ENCODE measurements at places on chromosomes 7 and 10.

- no peak for DNase-seq
Measured at GRCh38 chr10:26474026-26474425, 35.9 kb downstream of the APBB1IP start.

- DNase-seq = no peak
Measured at GRCh38 chr7:155531681-155532080, 14.7 kb downstream of the CNPY1 start.

GRCh38 chr10:75957314-75958120, 526.1 kb downstream of the LRMDA start:
- no peak for DNase-seq

DNA sequence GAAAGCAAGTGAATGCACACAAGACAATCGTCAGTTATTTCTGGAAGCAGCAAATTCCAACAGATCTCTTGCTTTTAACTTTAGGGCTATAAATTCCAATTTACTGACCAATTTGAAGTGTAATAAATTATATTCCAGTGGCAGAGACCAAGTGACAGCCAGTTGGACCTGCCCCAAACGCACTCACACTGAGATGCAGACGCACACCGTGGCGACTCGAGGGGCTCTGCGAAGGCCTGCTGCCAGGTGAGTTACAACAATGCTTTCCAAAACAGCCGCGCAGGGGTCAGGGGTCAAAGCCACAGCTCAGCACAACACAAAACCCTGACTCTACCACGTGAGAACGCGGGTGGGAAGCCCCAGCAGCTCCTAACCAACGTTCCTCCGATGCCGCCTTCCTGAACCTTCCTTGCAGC, 97.4 kb downstream of the ZRANB1 start:
- no peak for DNase-seq

DNA sequence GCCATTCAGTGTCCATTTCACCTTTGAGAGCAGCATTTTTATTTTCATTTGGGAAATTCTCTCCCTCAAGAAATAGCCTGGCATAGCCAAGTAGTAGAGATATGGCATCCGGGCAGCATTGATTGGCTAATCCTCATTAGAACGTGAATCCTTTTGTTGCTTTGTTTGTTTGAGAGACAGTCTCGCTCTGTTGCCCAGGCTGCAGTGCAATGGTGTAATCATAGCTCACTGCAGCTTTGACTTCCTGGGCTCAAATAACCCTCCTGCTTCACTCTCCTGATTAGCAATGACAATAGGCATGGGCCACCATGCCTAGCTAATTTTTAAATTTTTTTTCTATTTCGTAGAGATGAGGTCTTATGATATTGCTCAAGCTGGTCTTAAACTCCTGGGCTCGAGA, 1174.9 kb upstream of the AUTS2 start:
- DNase-seq = no peak

DNA sequence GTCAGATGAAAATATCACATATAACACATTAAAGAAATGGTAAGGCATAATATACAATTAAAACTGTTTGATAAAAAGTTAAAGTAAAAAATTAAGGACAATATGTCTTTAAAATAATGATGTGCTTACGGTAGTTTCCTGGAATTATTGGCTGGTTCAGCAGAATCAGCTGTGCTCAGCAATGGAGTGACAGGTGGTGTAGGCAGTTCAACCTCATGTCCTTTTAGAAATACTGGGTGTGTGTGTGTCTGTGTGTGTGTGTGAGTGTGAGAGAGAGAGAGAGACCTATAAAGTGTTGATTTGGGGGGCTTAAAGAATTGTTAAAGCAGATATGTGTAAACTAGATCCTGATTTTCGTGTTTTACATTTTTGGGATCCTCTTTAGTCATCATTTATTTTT, 141.2 kb downstream of the ADAM22 start:
- DNase-seq = no peak

DNA sequence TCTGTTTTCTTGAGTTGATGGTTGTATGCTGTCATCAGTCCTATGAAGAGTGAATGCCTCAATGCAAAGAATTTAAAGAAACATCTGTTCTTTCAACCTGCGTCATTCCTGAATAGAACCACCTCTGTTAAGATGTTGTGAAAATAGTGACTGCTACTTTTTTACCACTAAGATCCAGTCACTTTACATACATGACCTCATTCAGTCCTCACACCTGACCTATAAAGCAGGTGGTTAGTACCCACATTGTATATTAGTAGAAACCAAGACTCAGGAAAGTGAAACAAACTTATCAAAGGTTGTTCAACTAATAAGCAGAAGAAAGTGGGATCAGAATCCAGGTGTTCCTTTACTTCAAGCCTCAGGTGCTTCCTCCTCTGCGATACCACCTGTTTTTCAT, 64.8 kb downstream of the ITGB8 start:
- no peak for DNase-seq

DNA sequence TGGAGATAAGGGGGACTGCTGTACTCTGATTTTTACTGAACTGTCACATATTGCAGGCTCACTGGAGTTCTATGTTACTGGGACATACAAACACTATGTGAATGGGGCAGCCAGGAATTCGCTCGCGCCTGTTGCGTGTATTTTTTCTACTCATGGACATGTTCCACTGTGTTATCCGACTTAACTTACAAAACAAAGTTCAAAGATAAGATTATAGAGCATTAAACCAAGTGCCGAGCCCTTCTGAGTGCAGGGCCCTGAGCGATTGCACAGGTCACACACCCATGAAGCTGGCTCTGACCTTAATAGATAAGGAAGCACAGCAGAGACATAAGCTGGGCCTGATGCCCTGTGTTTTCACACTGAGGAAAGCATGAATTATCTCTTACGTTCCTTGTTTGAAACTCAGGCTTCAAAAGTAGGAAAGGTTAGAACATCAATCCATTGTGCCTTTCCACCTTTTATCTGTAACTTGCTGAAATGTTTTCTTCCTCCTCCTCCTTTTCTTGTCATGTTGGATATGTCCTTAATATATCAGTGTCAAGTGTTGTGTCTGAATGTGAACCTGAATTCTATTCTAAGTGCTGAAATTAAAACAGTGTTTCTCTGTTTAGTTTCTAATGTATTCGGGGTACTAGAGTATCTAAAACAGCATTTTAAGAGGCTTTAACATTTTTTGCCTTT, 273.8 kb downstream of the AUTS2 start:
- DNase-seq = no peak

GRCh38 chr7:151992375-151992774, 33.1 kb upstream of the GALNT11 start:
- peak; percentile 47 for DNase-seq

GRCh38 chr10:54708591-54708990, 92.4 kb downstream of the PCDH15 start:
- no peak for DNase-seq

- DNase-seq = no peak
Measured at GRCh38 chr7:25326501-25327156, 98.3 kb upstream of the NPVF start.

GRCh38 chr7:42709284-42709683, 202.6 kb downstream of the C7orf25 start:
- DNase-seq = no peak

DNA sequence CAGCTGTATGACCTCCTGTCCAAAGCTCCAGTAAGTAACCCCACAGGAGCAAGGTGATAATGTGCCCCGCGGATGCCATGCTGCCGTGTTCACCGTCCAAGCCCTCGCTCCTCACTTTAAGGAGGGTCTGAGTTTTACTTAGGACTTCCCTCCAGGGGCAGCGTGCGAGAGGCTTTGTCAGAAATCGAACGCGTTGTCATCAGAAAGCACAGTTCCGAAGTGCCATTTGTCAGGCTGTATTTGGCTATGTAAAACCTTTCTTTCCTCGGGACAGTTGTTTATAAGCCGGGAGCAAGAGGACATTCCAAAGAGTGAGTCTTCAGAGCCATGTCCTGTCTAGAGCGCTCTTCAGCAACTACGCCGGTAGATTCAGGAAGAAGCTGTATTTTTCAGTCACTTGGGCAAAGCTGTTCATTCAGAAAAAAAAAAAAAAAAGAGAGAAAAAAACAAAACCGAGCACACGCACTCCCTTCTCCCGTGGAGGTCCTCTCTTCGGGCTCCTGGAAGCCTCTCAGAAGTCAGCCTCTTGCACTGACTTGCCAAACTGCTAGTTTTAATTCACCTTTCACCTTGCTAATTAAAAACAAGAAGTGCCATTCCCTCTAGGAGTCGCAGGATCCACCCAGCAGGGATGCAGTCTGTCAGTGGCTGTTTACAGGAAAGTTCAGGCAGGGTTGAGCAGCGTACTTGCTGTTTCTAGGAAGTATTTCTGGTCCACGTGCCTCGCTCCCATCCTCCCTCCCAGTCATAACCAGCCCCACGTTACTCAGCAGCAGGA, at the start of gene SEMA3E:
SEMA3E (minus strand) TSS at position 676 of the 778 bp plus-strand sequence.
- DNase-seq = peak; percentile 63

GRCh38 chr10:69474742-69475432, 23.6 kb downstream of the TSPAN15 start:
- DNase-seq = no peak

DNA sequence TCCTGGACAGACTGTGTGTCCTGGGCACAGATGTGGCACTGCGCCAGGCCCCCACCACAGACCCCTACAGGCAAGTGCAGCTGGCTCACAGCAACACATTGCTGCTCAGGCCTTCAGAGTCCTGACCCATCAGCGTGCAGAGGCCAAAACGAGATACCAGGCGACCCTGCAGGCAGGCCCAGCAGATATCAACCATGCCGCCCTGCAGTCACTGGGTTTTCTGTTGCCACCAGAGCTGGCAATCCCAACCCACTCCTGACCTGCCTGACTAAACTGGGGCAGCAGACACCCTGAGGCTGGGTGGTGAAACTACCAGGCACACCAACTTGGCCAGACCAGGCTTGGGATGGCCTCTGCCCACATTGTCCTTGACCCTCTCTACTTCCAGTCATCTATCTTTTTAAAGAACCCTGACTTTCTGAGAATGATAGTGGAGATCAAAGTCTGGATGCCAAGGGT, 20.3 kb downstream of the ZCCHC24 start:
- no peak for DNase-seq

DNA sequence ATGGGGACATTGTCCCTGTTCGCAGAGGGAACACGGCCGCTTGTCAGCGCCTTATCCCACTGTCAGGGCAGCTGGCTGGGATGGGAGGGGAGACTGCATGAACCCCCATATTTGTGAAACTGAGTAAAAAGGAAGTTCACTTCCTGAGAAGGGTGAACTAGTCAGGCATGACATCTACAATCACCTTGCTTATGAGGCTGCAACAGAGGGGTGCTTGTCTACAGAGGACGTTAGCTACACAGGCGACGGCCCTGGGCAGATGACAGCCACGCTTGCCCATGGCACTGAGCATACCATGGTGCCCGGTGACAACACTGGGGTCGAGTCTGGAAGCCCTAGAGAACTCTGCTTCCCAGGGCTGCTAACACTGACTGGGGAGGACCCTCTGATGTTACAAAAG, 46.0 kb upstream of the KDM7A start:
- no peak for DNase-seq

DNA sequence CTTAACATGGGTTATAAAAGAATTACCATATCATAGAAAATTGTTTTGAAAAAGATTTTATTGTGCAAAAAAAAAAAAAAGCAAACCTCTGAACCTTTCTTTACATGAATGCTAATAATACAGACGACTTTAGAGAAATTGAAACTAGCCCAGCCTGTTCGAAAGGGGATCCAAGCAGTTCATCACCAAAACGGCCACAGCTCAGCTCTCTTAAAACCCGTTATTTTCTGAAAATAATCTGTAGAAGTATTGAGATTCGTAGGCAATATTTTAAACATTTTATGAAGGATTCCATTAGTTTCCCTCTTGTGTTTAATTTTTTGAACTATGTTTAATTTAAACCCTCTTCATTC, 9.9 kb upstream of the GSAP start:
- DNase-seq = no peak

- DNase-seq = peak; percentile 23
Measured at GRCh38 chr10:79608505-79609375, 2.0 kb upstream of the SFTPA1 start.

DNA sequence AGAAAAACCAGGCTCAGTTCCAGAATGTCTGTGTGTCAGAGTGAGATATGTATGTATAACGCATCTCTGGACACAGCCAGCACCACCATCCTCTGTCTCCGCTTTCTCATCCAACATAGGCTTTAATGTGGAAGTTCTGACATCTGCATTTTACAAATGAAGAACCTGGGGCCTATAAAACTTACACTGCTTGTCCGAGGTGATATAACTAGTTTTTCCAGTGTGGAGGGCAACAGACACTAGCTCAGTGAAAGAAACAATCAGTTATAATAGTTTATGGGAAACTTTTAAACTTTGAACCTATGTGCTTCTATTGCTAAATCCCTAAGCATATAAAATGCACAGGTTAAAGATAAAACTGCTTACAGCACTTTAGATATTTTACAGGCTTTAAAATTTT, 208.7 kb downstream of the CRPPA start:
- DNase-seq = no peak

DNA sequence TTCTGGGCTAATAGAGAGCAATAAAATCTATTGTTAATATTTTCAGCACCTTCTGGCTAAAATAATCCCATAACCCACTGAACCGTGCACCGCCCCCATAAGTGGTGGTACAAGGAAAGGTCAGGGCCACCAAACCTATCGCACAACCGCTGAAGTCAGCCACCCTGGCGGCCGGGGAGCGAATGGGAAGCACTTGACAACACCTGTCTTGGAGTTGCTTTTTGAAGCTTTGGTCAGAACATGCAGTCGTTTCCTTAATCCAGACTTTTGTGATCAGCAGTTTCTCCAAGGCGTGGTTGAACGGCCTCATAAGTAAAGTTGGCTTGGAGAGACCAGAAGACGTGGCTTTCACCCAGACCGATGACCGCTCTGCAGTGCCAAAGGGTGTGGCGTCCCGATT, 97.4 kb downstream of the DNAJB6 start:
- no peak for DNase-seq

GRCh38 chr7:91083855-91084644, 180.2 kb upstream of the FZD1 start:
- DNase-seq = no peak

DNA sequence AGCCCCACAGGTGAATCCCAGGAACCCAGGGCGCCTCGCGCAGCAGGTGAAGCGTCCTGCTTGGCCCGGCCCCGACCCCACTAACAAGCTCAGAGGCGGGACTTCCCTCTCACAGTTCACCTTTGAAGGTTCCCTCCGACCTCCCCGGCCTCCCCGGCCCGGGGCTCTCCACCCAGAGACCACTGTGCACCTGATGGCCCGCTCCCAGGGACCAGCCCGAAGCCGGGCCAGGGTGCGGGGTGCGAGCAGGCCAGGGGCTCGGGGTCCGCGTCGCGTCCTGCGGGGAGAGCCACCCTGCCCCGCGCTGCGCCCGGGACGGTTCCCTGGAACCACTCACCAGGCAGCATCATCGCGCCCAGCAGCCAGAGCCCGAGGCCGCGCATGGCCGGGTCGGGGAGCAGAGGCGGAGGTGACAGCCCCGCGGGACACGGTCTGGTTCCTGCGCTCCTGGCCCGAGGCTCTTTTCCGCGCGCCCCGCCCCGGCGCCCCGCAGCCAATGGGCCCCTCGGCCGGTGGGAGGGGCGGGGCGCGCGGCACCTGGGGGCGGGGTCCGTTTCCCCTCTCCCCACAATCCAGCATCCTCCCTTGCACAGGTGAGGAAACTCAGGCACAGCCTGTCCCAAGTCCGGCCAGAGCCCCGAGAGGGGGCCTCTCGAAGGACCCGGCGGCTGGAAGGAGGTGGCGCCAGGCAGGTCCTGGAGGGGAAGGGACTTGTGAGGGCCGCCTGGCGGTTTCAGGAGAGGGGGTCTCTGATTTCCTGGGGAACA, at the start of gene ADAM8:
ADAM8 (minus strand) TSS at position 434 of the 767 bp plus-strand sequence; CDS start at position 383, 51 bp downstream.
- no peak for DNase-seq

GRCh38 chr7:31043051-31043471, 9.0 kb upstream of the ADCYAP1R1 start:
- DNase-seq = no peak

All from SW480 (cell line).